ENCODE measurements at places on chromosomes 5 and 9.

- DNase-seq, result no peak
Observed at GRCh38 chr9:37342493-37342892, 80.0 kb upstream of the GRHPR start.

DNA sequence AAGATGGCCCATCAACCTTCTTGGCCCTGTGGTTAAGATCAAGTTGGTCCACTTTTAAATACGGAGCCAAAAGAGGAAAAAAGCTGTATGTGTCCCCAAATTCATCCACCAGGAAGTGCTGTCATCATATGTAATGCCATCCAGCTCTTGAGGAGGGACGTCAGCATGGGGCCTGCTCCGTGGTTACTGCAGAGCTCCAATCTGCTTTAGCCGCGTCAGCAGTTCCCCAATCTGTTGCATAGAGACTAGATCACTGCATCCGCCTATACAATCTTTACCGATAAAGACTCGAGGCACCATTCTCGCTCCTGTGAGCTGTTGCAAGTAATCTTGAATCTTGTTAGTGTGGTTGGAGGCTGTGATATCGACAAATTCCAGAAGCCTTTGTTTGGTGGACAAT lies 65.7 kb downstream of the GABRA6 start:
- DNase-seq, result no peak

GRCh38 chr5:12177225-12177624 lies 273.0 kb upstream of the CTNND2 start:
- DNase-seq, result no peak

DNA sequence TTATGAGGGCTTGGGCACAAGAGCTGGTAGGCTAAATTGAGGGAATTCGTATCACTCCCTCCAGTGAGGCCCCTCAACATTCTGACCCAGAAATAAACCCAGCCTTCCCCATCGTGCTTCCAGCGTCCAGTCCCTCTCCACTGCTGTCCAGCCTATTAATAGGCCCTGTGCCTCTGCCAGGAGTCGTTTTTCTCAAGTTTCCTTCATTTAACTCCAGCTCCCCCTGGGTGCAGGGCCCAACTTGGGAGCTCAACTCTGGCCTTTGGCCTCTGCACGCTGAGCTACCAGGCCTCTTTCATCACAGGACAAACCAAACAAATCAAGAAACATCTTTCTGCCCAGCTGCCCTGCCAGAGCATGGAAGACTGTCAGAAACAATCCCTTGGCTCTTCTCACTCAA lies 10.0 kb downstream of the HBEGF start:
- no peak for DNase-seq

DNA sequence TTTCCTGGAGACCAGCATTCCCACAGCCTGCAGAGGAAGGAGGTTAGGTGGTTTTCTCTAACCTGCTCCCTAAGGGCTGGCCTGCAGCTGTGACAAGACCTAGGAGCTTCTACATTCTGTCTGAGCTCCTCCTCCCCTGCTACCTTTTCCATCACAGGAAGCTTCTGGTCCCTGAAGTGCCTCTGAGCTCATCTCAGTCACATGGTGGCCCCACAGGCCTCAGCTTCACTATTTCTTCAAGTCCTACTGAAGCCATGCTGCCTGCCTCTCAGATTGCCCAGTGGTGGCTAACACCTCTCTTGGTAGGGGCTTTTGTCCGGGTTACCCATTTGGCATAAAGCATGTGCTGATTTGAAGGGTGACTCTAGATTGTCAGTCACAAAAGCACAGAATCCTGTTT lies 259.4 kb downstream of the CRB2 start:
- DNase-seq, result no peak

GRCh38 chr5:51961154-51961562 lies 577.9 kb downstream of the ISL1 start:
- no peak for DNase-seq

DNA sequence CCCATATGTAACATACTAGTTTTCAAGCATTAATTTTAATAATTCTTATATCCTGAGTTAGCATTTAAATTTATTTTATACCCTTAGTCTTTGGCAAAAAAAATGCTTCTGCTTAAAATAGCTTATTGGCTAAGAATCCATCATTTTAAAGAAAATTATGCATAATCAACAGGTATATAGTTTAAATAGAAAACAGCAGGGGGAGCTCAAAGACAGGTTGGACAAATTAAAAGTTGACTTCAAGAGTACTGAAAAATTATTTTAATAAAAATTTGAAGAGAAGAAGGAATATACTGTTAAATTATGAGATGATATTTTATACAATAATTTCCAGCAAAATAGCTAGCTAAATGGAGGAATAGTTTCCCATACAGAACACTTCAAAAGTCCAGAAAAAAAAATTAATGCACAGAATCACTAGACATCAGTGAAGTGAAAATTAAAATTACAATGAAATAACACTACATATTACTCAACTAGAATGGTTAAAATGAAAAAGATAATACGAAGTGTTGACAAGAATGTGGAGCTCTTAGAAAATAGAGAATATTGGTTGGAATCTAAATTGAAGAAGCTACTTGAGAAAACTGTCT lies 387.1 kb downstream of the PDE4D start:
- no peak for DNase-seq

GRCh38 chr5:82603033-82603987 lies 325.2 kb upstream of the RPS23 start:
- no peak for DNase-seq

- no peak for DNase-seq
Observed at GRCh38 chr9:126055381-126055985, 271.1 kb upstream of the MVB12B start.

DNA sequence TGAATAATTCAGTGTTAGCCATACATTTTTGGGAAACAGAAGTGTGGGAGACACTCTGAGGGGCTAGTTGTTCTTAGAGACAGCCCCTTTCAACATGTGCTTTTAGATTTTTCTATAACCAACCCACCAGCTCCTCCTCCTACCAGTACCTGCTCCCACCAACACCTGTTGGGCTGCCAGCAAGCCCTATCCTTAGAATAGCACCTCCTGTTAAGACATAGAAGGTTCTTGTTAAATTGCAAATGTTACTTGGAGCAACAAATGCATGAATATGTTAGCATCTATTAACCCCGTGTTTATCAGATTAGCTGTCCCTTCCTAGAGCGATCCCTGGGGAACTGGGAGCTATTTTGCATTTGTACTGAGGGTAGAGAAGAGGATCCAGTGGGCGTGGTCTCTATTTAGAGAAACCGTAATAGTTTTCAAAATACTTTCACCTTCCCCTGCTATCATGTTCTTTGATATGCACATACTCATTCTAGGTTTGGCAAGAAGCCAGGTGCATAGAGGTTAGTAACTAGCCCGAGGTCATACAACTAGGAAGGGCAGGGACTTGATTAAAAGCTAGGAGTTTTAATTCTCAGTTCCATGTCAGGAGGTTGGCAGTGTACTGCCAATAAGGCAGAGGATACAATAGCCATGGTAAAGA lies 334.4 kb downstream of the KCTD16 start:
- no peak for DNase-seq

DNA sequence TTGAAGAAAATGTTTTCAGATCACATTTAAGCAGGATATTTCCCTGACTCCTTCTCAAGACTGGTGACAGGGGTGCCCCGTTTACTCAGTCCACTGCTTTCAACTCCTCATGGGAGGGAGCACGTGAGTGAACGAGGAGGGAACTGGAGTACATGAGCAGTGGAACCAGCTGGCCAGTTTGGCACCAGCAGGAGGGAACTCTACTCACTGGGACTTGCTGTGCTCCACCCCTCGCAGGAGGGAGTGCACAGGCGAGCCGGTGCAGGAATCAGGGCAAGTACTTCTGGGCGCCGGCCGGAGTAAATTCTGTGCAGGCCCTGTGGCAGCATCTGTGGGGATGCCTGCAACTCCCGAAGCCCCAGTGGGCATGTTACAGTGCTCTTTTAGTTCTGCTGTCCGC lies 1941.1 kb upstream of the C9orf72 start:
- DNase-seq, result no peak

- no peak for DNase-seq
Observed at GRCh38 chr5:32520356-32520755, 65.0 kb upstream of the SUB1 start.

DNA sequence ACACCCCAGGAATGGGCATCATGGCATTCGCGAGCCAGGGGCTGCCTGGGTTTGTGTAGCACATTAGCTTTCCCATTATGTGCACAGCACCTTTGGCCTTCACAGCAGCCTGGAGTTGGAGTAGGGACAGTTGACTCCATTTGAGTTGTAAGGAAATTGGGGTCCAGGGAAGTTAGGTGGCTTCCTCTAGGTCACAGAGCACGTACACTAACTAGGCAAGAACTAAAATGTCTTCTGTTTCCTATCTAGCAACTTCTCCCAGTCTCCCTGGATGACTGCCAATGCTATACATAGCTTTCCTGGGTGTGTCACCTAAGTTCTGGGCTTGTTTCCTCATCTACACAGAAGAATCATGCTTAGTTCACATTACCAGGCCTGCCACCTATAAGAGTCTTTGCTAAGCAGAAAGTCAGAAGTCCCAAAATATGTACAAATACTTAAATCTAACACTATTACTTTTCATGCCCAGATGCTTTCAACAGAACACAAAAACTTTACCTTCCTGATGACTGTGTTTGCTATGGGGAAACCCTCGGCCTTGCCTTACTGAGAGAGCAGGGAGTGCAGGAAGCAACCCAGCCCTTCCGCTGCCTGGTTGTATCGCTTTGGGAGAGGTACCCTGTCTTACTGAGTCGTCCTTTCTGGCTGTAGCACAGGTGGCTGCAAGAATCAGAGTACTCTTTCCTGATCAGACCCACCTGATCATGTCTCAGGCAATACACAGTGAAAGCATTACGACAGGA lies 12.0 kb downstream of the MACROH2A1 start:
- DNase-seq, result no peak

- DNase-seq, result no peak
Observed at GRCh38 chr9:135928731-135929655, 21.6 kb upstream of the CAMSAP1 start.

GRCh38 chr9:78210841-78211301 lies 25.0 kb upstream of the CEP78 start:
- DNase-seq, result no peak

- no peak for DNase-seq
Observed at GRCh38 chr9:137048655-137049543, 2.9 kb upstream of the NPDC1 start.

GRCh38 chr9:72441848-72442607 lies 77.0 kb upstream of the ZFAND5 start:
- DNase-seq, result no peak

DNA sequence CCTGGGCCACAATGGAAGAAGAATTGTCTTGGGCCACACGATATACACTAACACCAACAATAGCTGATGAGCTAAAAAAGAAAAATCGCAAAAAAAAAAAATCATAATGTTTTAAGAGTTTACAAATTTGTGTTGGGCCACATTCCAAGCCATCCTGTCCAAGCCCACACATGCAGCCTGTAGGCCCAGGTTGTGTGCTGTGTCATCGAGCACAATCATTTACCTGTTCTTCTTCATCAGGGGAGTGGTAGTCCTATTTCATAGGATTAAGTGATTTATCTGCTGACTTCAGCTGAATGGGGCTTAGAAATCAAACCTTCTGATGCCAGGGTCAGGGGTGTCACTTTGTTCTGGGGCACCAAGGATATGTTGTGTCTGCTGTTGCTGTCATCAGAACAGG lies 44.6 kb upstream of the ELL2 start:
- DNase-seq, result no peak

GRCh38 chr5:124719113-124719967 lies 27.1 kb downstream of the ZNF608 start:
- no peak for DNase-seq

GRCh38 chr9:133356391-133357091 lies at the start of the genes SURF1 and SURF2:
SURF1 (minus strand) TSS chr9:133356487; CDS start chr9:133356453, 34 bp downstream.
SURF2 (plus strand) TSS chr9:133356550; CDS start chr9:133356593, 43 bp downstream.
- DNase-seq, result peak; percentile 91

GRCh38 chr9:121610638-121610953 lies 40.8 kb upstream of the DAB2IP start:
- no peak for DNase-seq

GRCh38 chr5:132437604-132438266 lies 52.8 kb downstream of the IRF1 start:
- peak; percentile 52 for DNase-seq

- peak; percentile 13 for DNase-seq
Observed at GRCh38 chr5:119397518-119398380, 41.9 kb downstream of the TNFAIP8 start.

DNA sequence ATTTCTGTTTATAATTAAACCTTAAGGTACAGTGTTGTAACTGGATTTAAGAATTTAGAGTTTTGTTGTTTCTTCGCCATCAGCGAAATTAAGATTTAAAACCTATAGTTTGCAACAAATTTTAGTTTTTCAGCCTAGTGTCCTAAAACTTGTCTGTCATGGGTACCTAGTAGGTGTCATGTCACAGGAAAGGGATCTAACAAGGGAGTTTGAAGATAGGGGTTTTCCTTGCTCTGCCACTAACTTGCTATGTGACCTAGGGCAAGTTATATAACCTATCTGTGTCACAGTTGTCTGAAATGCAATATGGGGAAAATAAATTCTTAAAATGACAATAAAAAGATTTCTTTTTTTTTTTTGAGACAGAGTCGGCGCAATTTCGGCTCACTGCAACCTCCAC lies 9.2 kb upstream of the ABL1 start:
- DNase-seq, result no peak

DNA sequence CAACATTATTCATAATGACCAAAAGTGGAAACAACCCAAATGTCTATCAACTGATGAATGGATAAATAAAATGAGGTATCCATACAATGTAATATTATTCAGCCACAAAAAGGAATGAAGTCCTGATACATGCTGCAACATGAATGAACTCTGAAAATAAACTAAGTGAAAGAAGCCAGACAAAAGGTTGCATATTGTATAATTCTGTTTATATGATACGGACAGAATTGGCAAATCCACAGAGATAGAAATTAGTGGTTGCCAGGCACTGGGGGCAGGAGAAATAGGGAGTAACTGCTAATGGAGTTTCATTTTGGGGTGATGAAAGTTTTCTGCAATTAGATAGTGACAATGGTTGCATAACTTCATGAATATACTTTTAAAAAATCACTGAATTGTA lies 47.0 kb downstream of the KIF24 start:
- no peak for DNase-seq

GRCh38 chr9:75672478-75672877 lies 218.0 kb upstream of the PCSK5 start:
- no peak for DNase-seq

- no peak for DNase-seq
Observed at GRCh38 chr9:107484117-107484723, 5.3 kb downstream of the KLF4 start.

GRCh38 chr5:22706901-22707300 lies 146.2 kb downstream of the CDH12 start:
- no peak for DNase-seq

- no peak for DNase-seq
Observed at GRCh38 chr5:73363911-73364730, 84.5 kb downstream of the FOXD1 start.

All from stimulated activated naive CD4-positive, alpha-beta T cell treated with Interleukin-2 at 50 U/mL for 16 hours (primary cell).